Stimulated activated CD8-positive, alpha-beta memory T cell treated with anti-CD3 and anti-CD28 coated beads, Interleukin-4, amount 100 ng/mL, for 4 hours (primary cell): ENCODE measurements at places on chromosomes 2 and 18.

- no peak for DNase-seq
Measured at GRCh38 chr2:11540148-11540995, 6.5 kb downstream of the GREB1 start.

GRCh38 chr18:12369211-12369610 is 7.8 kb downstream of the AFG3L2 start:
- no peak for DNase-seq

DNA sequence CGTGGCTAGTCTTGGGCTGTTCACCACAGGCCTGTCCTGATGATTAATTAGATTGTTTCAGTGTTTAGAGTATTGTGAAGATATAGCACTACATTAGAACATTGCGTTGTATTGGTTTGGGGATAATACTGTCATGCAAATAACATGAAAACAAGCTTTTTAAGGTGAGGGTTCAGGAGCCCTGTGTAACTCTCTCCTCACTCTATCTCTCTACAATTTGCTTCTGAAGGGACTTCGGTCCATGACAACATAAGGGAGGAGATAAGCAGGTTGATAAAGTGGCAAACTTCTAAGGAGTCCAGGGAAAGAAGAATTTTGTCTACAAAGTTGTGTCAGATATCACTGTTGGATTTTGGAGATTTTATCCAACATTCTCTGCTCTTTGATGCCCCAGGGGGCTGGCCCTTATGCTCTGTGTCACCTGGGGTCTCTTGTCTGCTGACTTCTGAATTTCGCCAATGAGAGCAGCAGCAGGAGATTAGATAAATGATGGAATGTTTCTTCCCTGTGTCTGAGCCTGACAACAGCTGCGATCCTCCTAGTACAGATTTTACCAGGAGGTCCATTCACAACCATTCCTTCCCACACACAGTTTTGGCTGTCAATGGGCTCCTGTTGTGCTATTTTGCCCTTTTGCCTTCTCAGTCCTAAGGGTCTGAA is 3.3 kb downstream of the TNP1 start:
- no peak for DNase-seq

DNA sequence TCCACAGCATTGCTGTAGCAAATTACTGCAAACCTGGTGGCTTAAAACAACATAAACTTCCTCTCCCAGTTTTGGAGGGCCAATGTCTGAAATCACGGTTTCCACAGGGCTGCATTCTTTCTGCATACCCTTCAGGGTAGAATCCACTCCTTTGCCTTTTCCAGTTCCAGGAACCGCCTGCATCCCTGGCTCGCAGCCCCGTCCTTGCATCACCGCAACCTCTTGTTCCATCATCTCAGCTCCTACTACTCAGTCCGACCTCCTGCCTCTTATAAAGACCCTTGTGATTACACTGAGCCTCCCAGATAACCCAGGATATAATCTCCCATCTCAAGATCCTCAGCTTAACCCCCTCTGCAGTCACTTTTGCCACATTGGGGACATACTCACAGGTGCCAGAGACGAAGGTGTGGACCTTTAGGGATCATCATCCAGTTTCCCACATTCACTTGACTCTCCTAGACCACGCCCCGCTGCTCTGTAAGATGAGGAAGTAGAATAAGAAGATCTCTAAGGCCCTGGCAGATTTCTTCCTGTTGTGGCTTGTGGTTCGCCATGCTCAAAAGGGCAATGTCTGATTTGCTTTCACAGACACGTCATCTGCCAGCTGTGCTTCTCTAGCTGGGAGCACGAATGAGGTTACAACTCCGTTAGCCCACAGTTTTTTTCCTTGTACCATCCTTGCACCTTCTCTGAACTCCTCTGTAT is 103.6 kb upstream of the AGAP1 start:
- no peak for DNase-seq

- no peak for DNase-seq
Measured at GRCh38 chr18:76430636-76431035, 64.4 kb downstream of the ZNF516 start.

DNA sequence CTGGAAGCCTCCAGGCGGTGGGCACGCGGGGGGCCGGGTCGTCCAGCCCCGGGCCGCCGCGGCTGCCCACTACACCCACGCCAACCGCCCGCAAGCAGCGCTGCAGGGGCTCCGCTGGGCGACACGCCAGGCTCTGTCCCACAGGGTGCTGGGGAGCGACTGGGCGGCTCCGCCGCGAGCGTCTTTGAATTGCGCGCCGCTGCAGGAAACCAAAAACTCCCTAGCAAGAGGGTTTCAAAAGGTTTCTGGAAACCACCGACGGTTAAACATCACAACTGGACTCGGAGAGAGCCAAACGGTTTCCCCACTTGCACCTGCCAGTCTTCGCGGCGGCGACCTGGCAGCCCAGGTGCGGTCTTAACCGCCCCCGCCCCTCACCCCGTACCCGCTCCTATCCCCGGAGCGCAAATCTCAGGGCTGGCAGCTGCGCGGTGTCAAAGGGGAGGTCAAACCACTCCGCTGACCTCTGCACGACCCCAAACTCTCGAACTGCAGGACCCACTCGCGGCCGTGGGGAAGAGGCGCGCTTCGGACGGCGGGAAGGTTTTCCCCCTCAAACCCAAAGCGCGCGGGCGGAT is 1.0 kb downstream of the CXCR4 start:
- DNase-seq = no peak

GRCh38 chr2:62458206-62458641 is 47.8 kb downstream of the TMEM17 start:
- no peak for DNase-seq

DNA sequence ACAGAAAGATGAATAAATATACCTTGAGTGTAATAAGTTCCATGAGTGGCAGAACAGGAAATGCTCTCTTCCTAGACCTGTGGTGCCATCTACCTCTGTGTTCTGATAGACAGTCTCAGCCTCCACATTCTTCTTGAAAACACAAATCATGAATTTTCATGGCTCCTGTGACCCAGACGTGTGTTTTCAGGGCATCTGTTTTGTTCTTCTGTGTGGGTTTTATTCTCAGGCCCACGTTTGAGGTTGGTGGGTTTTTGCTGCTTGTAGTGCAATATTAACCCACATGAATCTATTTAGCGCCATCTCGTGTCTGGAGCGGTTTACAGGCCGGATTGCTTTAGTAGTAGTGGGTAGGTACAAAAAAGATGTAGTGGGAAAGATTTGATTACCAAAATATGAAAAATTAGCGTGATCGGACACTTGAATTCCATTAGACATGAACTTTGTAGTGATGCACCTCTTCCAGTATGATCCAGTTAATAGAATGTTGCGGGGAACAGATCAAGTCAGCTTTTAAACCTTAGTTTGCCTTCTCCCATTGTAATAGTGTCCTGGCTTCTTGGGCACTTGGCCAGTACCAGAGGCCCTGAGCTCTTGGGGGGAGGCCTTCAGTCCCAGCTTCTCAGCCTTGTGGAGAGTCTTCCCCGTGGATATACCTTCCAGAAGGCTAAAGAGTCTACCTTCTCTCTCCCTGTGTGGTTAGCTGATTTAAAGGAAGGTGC is 256.5 kb downstream of the TPGS2 start:
- DNase-seq = no peak

GRCh38 chr2:238873381-238873801 is 25.5 kb downstream of the TWIST2 start:
- no peak for DNase-seq

GRCh38 chr2:21041943-21042707 is 1.7 kb downstream of the APOB start:
- DNase-seq = no peak

DNA sequence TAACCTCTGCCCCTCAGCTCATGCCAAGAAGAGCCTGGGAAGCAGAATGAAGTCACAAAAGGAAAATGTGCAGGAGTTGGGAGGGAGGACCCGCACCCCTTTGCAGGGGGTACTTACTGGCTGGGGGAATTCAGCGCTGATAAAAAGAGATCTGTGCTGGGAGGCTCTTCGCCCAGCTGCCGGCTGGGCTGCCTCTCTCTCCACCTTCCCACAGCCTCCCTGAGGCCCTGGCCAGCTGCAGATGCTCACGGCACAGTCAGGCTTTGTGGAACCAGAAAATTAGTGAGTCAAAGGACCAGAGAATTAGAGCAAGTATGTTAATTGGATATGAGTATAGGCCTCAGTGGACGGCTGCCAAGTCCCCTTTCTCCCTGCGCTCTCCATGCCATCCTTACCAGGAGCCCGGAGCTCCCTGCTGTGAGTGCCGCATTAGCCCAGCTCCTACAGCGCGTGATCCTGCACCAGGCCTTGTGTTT is 181.7 kb upstream of the SH3BP4 start:
- DNase-seq = no peak

- DNase-seq = no peak
Measured at GRCh38 chr2:34143149-34143548, 544.0 kb upstream of the FAM98A start.

- no peak for DNase-seq
Measured at GRCh38 chr2:216695401-216695821, at the start of gene IGFBP5. TSS of gene IGFBP5 (minus strand) at chr2:216695549. CDS start at chr2:216694775, 774 bp downstream.

DNA sequence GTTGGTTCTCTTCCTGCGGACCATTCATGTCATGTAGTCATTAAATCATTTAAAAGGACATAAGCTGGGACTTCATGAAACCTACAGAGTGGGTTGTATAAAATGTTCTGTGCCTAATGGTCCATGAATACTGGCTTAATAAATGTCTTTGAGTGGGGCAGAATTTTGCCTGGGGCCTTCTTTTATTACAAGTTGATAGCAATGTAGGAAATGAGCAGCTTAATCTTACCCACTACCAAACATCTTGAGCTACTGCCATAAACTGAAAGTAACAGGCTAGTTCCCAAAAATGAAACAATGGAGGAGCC is 130.9 kb downstream of the TMEM17 start:
- no peak for DNase-seq

DNA sequence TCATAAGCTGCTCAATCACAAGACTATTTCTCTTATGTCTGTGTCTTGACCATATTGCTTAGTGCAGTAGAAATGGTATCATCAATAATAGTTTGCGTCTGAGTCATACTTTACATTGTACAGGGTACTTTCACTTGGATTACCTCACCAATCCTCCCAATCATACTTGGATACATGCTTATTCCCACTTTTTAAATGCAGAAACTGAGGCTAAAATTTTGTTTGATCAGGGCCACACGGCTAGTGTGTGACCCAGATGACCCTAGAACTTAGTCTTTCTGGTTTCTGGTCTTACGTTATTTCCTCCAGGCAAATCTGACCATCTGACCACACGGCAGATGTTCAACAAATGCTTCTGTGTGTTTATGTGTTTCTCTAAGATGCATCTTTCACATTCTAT is 23.8 kb upstream of the CCL20 start:
- no peak for DNase-seq

DNA sequence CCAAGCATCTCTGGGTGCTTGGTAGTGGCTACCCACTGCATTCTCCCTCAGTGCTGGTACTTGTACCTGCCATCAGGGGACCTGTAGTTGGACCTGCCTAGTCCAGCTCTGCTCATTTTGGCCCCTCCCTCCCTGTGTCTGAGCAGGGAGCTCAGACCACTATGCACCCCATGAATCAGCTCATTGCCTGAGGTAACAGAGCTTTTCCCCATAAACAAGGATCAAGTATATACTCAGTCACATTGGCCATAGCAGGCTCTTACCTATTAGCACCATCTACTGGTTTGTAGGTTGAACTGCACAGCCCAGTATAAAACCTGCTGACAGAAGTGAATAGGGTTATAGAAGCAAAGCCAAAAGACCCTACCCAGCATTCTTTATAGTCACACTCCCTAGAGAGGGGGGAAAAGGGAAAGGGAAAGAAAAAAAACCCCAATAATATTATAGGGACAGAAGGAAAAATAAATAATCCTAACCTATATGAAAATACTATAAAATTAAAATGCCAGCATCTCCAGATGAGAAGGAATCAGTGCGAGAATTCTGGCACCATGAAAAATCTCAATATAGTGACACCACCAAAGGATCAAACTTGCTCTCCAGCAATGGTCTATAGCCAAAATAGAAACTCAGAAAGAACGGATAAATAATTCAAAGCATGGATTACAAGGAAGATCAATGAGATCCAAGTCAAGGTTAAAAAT is 6.9 kb upstream of the FLACC1 start:
- no peak for DNase-seq

DNA sequence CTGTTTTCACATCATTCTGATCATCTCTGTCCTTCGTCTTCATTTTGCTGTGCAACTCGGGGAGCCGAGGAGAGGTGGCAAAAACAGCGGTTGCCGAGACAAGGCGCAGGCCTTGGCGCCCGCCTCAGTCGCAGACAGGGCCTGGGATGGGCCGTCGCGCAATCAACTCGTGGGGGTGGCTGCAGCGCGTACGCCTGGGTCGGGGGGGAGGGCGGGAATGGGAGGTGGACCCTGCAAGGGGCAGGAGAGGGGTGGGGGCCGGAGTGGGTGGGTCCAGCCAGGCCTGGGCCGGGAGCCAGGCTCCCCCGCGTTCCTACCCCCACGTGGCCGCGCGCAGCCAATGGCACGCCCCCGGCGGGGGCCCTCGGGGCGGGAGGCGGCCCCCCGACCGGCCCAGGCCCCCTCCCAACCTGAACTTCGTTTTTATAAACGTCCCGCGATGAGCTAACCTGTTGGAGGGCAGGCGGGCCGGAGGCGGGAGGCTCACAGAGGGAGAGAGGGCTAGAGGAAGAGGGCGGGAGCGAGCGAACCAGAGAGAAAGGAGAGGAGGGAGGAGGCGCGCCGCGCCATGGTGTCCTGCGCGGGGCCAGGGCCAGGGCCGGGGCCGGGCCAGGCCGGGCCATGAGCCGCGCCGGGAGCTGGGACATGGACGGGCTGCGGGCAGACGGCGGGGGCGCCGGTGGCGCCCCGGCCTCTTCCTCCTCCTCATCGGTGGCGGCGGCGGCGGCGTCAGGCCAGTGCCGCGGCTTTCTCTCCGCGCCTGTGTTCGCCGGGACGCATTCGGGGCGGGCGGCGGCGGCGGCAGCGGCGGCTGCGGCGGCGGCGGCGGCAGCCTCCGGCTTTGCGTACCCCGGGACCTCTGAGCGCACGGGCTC is at the start of gene HOXD13:
TSS of gene HOXD13 (plus strand) at position 452 of the 875 bp plus-strand sequence. CDS start at position 622, 170 bp downstream.
- DNase-seq = no peak

- DNase-seq = no peak
Measured at GRCh38 chr18:68494802-68495581, 219.9 kb downstream of the TMX3 start.

GRCh38 chr2:8087480-8087840 is 594.4 kb upstream of the ID2 start:
- DNase-seq = no peak

DNA sequence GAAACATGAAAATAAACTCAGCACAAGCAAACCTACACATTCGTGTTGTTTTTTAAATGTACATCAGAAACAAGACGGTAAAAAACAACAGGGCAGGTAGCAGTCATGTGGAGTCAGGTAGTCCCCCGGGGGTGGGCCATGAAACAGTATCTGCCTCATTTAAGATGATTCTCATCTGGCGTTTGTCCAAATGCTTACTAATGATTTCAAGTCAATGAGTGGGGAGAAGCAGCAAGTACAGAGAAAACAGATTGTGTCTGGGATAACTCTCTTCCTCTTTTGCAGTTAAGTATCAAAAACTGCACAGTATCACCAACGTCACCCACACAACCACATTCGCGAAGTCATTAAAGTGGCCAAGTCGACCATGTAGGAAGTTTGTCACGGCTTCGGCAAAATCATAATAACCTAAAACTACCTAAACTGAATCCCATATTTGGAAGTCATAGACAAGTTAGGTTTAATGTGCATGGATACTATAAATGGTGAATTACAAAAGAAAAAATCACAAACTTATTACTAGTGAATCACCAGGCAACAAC is 1.3 kb downstream of the LAPTM4A start:
- no peak for DNase-seq
